ENCODE measurements at places on chromosomes 12 and 14. TPM values are rescaled to one million over a fixed set of nuclear protein-coding genes. Genes with fewer than 3 reads are reported as not detected.

DNA sequence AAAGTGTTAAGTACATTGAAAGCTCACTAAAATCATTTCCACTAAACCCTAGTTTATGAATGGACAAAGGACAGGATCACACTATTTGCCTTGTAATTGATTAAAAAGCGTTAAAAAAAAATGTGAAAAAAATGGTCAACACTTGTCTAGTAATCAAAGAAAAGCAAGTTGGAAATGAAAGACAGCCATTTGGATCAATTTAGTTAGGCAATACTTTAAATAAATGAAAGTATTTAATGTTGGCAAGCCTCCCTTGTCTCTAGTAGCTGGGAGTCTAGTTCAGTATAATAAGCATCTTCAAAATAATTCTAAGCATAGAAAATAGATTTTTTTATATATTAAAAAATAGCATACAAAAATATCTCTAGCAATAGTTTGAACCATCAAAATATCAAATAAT is 14.2 kb upstream of the CNIH1 start:
- no peak for DNase-seq

DNA sequence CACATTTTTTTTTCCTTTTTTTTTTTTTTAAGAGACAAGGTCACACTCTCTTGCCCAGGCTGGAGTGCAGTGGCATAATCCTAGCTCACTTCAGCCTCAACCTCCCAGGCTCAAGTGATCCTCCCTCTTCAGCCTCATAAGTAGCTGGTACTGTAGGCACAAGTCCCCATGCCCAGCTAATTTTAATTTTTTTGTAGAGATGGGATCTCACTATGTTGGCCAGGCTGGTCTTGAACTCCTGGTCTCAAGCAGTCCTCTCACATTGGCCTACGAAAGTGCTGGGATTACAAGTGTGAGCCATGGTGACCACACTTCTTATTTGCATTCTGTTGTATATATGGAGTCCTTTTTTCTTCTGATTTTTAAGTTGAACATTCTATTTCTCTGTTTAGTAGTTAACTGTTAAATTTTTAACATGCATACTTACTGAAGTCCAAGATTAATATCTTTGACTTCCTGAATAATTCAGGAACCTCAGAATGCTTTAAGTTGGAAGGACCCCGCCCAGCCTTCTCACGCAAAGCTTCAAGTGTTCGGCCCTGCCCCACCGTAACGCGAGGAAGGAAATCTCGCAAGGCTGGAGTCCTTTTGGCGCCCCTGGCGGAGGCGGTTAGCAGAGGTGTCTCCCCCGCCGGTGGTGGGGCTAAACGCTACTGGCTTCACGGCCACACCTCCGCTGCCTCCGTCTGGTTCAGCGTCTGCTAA is 21.6 kb downstream of the SPATS2 start:
- peak; percentile 89 for DNase-seq

DNA sequence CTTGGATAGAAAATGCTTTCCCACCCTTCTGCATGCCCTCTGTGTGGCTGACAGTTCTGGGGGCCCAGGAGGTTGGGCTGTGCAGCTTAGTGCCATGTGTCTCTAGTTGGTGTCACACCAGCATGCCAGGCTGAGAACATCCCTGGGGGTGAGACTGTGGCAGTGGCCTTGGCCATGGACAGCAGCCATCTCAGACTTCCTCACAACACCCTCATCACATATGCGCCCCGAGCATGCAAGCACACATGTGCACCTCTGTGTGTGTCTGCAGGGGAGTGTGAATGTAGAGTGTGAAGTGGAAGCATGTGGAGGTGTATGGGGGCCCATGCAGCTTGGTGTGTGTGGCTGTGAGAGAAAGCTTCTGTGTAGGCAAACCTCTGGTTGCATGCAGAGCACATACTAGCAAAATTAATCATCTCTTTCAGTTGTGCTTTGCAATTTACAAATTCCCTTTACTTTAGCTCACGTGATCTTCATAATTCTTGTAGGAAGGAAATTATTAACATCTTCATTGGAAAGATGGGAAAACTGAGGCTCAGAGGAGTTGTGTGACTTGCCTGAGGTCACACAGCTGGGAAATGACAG is 8.4 kb downstream of the ASIC1 start:
- no peak for DNase-seq

Gene OASL
- total RNA-seq, result 2.9 TPM

Gene XPOT
- total RNA-seq, result 163 TPM

Gene MNAT1
- total RNA-seq, result 45.0 TPM
